Central memory CD4-positive, alpha-beta T cell (primary cell): ENCODE measurements at places on chromosomes 3 and 15.

DNA sequence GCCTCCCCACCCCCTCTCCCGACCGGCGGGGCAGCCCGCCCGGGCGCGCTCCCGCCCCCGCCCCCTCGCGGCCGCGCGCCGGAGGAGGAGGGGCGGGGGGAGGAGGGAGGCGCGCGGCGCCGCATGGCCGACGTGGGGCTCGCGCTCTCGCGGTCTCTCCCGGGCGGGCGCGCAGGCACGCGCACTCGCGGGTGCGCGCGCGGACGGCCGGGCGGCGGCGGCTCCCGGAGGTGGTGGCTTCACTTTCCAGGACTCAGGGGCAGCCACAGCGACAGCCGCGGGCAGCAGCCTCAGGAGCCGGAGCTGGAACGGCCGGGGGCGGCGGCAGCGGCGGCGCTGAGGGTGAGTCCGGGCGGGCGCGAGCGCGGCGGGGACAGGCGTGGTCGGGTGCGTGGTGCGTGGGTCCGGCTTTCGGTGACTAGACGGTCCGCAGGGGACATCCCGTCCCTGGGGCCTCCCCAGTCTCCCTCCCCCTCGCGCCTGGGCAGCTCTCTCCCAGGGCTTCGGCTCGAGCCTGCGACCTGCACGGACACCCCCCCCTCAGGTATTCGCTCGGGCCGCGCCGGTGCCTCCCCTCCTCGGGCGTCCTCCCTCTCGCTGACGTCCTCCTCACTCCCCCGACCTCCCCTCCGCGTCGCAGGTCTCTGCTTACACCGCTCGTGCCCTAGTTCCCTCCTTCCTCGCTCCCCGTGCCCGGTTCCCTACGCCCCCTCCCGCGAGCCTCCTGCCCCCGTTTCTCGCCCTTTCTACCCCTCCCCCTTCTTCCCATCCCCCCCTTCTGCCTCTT, at the start of gene UBE2E2:
UBE2E2 (plus strand) TSS at position 407 of the 787 bp plus-strand sequence.
- DNase-seq, result peak; percentile 10

- DNase-seq, result no peak
Measured at GRCh38 chr3:149151843-149152242, 22.4 kb downstream of the HPS3 start.

GRCh38 chr15:28098766-28099554, at the start of gene OCA2:
OCA2 (minus strand) TSS chr15:28099315; CDS start chr15:28081874, 17,441 bp downstream.
- DNase-seq, result peak; percentile 28

- DNase-seq, result no peak
Measured at GRCh38 chr3:195542316-195542697, 818 bp downstream of the PPP1R2 start.
